ENCODE measurements at places on chromosomes 11 and 22.

- DNase-seq = no peak
These were observed 118.6 kb downstream of the KCNQ1 start for GRCh38 chr11:2563213-2564007.

GRCh38 chr11:6611092-6611962 lies 689 bp downstream of the TAF10 start:
- no peak for DNase-seq

DNA sequence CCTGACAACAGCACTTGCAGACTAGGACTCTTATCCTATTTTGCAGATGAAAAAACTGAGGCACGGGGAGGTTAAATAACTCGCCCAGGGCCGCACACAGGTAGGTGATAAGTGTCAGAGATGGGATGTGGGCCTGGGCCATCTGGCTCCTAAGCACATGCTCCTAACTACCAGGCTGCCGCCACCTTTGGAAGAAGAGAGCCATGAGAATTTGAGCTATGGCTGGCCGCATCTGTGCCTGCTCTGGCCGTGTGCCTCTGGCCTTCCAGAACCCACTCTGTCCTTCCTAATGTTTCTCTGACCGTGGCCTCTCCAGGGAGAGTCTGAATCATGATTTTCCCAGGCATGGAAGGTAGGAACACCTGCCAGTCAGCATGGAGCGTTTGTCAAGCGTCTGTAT lies 15.3 kb upstream of the IL2RB start:
- DNase-seq = no peak

- DNase-seq = no peak
These were observed 7.0 kb downstream of the MARK2 start for GRCh38 chr11:63845911-63846310.

GRCh38 chr11:87057749-87058148 lies 20.0 kb downstream of the TMEM135 start:
- DNase-seq = no peak

DNA sequence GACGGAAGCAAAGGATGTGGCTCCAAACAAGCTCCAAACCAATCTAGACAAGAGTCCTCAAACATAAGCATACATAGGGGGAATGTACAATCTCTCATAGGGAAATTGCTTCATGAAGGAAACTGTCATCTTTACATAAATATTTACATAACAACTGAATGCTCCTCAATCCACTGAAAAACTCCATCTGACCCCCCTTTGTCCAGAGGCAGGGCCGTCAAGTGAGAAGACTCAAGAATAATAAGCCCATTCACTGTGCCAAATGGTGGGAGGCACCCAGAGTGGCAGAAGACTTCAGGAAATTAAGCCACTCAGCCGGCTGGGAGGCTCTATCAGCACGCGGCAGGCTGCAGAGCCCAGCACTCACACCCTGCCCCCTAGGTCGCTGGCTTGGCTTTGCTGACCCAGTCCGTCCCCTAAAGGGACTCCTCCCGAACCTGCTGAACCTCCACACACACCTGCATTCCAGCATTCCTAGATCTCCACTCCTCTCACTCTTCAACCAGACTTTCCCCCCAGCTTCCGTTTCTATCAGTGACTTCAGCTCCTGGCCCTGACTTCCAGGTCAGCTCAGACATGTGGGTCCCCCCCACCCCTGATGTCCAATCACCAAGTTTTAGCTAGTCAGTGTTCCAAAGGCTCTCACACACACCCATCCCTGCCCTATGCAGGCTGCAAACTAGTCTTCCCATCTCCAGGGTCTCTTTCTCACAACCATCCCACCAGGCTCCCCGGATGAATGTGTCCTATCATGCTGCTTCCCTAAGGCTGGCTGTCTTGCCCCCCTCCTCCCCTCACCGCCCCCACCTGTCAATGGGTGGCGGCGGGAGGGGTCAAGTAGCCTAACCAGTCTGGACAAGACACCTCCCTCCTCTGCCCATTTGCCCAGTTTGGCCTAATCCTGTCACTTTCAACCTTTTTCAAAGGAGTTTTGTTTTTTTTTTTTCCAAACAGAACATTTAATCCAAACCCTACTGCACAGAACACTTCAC lies 11.3 kb downstream of the VPS37C start:
- no peak for DNase-seq

- no peak for DNase-seq
These were observed 110.3 kb upstream of the SYT13 start for GRCh38 chr11:45396394-45396793.

DNA sequence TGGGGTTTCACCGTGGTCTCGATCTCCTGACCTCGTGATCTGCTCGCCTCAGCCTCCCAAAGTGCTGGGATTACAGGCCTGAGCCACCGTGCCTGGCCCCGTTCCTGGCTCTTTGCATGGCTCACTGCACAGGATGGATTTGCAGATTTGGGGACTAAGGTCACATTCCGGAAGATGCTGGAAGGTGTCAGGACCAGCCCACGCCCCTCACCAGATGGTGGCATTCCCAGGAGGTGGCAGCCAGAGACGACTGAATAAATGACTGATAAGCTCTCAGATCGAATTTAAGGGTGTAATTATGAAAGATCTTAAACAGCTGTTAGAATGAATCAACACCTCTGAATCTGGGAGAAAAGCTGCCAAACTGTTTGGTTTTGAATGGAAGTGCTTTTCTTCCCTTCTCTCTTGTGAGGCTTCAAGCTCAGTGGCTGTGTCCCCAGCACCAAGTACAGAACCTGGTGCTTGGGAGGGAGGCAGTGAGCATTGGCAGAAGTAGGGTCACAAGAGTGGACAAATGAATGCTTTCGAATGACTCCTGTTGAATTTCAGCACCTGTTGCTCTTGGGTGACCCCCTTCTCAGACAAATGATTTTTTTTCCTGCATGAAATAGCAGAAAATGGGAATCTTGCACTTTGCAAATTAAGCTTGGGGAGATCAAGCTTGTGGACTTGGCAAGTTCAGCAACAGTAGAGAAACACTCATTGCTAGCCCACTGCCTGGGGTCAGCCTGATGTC lies 69.6 kb downstream of the KIAA1671 start:
- DNase-seq = no peak

DNA sequence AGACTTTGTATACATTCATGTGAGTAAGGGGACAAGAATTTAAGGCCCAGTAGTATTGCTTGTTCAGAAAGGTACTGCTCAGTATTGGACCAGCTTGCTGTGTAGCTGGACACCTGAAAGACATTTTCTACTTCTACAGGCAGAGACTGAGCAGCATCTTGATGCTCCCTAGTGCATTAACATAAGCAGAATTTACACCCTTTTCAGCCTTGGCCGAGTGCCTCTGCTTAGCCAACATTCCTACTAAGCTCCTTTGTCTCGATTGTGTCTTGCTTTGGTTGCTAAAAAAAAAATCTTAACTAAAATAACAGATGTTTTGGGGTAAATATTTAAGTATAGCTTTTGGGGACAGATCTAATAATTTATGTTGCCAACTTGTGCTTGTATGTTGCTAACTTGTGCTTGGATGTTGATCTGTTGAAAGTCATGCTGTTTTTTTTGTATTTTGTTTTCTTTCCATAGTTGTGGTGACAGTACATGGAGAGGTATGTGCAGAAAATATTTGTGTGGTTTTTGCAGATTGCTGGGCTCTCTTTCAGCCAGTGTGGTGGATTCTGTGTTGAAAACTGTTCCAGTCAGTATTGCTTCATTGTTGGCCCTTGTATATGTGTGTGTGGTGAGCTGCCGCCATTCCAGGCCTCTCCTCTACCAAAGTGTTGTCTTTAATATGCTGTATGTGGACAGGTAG lies 3.7 kb downstream of the PTS start:
- DNase-seq = no peak

GRCh38 chr22:36510384-36510783 lies 3.5 kb upstream of the FOXRED2 start:
- DNase-seq = no peak

DNA sequence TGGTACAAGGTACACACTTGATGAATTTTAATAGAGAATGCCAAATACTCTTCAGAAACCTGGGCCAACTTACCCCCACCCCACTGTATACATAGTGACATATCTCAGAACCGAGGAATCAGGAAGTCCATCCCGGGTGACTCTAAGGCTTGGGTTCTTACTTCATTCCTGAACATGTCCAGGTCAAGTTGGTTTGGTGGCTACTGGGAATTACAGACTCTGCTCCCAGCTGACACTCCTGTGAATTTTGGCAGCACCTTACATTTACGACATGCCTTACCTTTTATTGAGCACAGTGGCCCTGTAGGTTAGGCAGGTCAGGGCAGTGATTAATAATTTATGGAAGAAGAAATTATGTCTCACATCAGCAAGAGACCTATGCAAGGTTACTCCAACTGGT lies 70.1 kb upstream of the LDLRAD3 start:
- DNase-seq = no peak

GRCh38 chr11:63242089-63242781 lies 1.2 kb downstream of the SLC22A25 start:
- DNase-seq = no peak

DNA sequence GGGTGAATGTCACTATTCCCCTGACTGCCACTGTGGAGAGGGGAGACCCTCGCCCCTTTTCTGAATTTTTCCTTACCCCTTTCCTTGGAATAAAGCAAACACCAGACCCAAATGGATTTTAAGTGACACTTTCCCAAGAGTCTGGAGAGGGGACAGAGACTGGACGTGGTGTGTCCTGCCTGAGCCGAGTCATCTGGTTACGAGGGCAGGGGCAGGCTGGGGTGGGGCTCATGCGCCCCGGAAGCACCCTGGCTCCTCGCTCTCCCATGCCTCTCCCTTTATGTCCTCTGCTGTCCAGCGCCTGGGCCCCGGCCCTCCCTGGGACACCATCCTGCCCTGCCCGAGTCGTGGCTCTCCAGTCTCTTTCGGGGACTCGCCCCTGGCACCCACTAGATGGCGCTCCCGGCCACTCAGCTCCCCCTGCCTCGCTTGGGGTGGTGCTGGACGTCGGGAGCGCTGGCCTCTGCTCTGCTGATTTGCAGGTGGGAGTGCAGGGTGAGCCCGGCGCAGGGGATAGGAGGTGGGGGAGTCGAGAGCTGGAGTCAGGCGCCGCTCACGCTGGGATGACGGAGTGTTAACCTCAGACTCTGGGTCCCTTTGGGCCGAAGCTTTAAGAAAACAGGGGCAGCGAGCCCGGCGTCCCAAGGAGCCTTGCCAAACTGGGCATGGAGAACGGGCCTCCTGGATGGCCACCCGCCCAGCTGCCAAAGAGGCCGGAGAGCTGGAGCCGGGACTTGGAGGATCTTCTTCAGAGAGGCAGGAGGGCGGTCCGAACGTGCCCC lies 89.8 kb downstream of the RPS6KA4 start:
- peak; percentile 59 for DNase-seq

DNA sequence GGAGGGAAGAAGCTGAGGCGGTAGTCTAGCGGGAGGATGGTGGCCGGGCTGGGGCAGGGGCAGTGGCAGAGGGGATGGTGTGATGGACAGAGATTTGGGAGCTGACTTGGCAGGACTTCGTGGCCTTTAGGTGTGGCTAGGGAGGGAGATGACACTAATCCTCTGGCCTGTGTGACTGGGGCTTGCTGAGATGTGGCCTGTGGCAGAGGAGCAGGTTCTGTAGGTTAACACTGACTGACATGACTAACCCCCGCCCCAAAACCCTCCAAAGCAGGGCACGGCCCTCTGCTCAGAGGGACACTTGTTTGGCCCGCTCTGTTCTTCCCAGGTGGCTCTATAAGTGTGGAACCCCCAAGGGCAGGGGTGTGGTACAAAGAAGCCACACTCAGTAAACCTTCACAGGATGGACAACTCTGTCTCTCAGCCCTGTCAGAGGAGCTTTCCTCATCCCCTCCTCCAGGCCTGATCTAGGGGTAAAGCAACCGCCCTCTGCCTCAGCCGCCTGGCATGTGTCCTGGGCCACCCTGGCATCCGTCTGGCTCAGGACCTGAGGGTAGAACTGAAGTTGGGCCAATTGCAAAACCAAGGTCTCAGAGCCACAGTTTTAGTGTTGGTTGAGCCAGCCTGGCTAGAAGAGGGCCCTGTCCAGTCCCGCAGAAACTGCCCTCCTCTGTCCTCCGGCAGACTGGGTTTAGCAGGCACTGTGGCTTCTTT lies 15.6 kb downstream of the TOM1 start:
- no peak for DNase-seq

- DNase-seq = no peak
These were observed 315.9 kb upstream of the CCDC90B start for GRCh38 chr11:83601914-83602527.

Measured in stimulated activated CD4-positive, alpha-beta T cell treated with anti-CD3 and anti-CD28 coated beads, Interleukin-15, amount 100 ng/mL, for 1 hour (primary cell).